ENCODE measurements at places on chromosomes 3 and 15.

DNA sequence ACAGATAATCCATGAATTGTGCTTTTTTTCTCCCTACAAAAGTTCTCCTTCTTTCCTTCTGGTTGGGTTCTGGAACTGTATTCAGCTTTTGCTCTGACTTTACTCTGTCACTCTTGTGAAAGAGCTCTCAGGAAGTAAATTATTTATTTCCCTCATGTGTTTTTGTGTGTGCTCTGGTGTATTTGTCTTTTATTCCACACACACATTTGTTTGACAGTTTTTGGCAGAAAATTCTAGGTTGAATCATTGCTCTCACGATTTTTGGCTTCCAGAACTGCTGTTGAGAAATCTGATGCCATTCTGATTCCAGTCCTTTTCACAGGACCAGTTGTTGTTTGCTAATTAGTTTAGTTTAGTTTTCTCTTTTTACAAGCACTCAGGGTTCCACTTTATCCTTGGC is 172.8 kb downstream of the PLCH1 start:
- DNase-seq: no peak

- DNase-seq: no peak
Observed at GRCh38 chr3:170531657-170532335, 54.1 kb downstream of the SLC7A14 start.

DNA sequence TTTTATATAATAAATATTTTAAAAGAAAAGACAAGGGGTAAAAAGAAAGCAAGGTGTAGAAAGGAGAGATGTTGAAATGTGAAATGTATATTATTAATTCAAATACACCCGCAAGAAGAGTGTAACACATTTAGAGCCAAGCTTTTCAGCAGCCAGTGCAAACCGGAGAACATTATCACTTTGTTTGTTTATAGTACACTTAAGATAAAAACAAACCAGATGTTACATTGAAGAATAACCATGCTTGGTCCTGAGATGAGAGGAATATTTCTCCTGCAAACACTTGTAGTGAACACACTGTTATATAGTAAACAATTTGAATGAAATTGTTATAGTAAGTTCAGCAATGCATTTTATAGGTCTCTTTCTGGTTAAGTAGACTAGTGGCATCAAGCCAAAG is 1441.5 kb downstream of the OTOL1 start:
- DNase-seq: no peak

DNA sequence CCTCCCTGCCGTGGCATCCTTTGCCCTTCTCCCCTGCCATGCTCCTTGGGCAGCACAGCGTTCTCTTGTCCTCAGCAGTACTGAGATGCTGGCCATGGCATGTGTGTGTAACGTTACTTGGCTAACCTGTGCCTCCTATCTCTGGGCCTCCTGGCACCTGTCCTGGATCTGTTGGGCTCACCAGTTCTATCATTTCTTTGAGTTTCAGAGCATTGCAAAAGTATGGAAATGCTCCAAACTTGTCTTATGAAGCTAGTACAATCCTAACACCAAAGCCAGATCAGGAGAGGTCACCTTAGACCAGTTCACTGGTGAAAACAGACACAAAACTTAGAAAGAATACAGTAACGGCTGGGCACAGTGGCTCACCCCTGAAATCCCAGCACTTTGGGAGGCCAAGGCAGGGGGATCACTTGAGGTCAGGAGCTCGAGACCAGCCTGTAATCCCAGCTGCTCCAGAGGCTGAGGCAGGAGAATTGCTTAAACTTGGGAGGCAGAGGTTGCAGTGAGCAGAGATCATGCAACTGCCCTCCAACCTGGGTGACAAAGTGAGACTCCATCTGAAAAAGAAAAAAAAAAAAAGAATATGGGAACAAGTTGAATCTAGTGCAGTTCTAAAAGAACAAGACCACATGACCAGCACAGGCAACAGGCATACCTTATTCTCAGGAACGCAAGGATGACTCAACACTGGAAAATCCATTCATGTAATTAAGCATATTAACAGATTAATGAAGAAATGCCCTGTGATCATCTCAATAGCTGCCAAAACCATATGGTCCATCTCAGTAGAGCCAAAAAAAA is 62.4 kb upstream of the TRPM1 start:
- DNase-seq: no peak

- no peak for DNase-seq
Observed at GRCh38 chr15:68709876-68710275, 110.8 kb downstream of the ANP32A start.

DNA sequence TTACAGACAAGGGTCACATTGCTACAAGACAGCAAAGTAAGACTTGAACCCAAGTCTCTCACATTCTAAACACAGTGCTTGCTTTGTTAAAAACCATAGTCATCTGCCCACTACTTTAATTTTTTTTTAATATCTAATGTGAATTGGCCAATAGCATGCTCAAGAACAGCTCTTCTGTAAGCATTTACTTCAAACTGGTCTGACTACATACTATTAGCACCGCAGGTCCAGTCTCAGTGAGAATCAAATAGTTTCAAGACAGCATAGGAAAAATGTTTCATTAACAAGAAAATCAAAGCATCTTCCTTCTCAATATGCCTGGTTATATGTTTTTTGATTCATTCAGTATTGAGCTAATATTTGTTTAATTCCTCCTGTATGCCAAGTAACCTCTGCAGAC is 419.9 kb downstream of the ERC2 start:
- no peak for DNase-seq

- DNase-seq: no peak
Observed at GRCh38 chr3:154421083-154421482, 8.9 kb downstream of the GPR149 start.

DNA sequence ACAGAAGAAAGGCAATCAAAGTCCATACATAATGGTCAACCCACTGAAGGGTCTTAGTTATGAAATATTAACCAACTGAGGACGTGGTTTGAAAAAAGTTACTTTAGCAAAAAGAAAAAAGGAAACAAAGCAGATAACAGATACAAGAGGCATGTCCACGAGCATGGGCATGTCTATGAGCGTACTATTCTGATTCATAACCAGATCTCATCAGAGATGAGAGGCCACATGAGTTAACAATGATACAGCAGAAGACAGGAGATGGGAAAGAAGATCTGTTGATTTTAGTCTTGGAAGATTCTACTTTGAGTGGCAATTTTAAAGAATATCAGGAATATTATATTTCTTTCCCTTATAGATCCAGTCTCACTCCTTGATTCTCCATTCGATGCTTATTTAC is 262.9 kb upstream of the SLITRK3 start:
- DNase-seq: no peak

DNA sequence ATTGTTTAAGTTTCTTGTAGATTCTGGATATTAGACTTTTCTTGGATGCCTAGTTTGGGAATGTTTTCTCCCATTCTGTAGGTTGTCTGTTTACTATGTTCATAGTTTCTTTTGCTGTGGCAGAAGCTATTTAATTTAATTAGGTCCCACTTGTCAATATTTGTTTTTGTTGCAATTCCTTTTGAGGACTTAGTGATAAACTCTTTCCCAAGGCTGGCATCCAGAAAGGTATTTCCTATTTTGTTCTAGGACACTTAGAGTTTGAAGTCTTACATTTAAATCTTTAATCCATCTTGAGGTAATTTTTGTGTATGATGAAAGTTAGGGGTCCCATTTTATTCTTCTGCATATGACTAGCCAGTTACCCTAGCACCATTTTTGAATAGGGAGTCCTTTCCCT is 54.9 kb downstream of the MME start:
- DNase-seq: no peak

GRCh38 chr15:28005004-28005527 is 94.0 kb downstream of the OCA2 start:
- no peak for DNase-seq

GRCh38 chr3:141388823-141389621 is 20.7 kb downstream of the ZBTB38 start:
- DNase-seq: no peak
